ENCODE measurements at places on chromosomes 6 and 20. TPM values are rescaled to one million over a fixed set of nuclear protein-coding genes. Genes with fewer than 3 reads are reported as not detected.

PSMG4 gene
- total RNA-seq: 23.9 TPM

DNA sequence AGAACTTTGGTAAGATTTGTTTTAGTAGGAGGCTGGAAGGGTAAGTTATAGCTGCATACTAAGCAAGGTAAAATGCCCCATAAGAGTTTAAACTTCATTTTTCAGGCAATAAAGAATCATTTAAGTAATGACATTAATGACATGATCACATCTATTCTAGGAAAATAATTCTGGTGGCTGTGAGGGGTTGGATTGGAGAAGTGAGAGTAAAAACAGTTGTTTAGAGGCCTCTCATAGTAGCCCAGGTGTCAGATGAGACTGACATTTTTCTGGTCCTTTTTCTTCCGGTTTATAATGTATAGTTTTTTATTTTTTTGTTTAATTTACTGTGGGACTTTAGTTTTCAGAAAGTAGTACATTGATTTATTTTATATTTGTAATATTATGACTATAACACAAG, 40.8 kb downstream of the ITCH start:
- no peak for DNase-seq

- DNase-seq: no peak
Measured at GRCh38 chr20:7432612-7433011, 507.6 kb downstream of the HAO1 start.

HLA-DMB gene
- total RNA-seq: 26.8 TPM

SEL1L2 gene
- not detected for total RNA-seq

TINAG gene
- total RNA-seq: not detected

FAXC gene
- not detected for total RNA-seq

GRCh38 chr6:127026247-127026646, 92.2 kb upstream of the RSPO3 start:
- DNase-seq: no peak

GRCh38 chr6:38792356-38792755, 77.2 kb downstream of the DNAH8 start:
- no peak for DNase-seq

GRCh38 chr20:48697845-48698491, 129.8 kb downstream of the PREX1 start:
- DNase-seq: peak; percentile 59

- no peak for DNase-seq
Measured at GRCh38 chr20:37453288-37453687, 67.8 kb upstream of the NNAT start.

- DNase-seq: no peak
Measured at GRCh38 chr6:20440296-20440695, 38.6 kb downstream of the E2F3 start.

- DNase-seq: no peak
Measured at GRCh38 chr6:130229645-130230044, 6.9 kb upstream of the SAMD3 start.

Measured in ascending aorta (tissue), 2 donors.